ENCODE measurements at places on chromosomes 7 and 10. TPM values are rescaled to one million over a fixed set of nuclear protein-coding genes. Genes with fewer than 3 reads are reported as not detected.

- H3K27me3 ChIP-seq = peaks cover 20% of the 10 kb centered on the region
- no peak overlapping the region for H3K4me3 ChIP-seq
- H3K4me1 ChIP-seq = peaks cover 24% of the 10 kb centered on the region
Observed at GRCh38 chr10:11871466-11871865, 48.3 kb downstream of the PROSER2 start.

- H3K27ac ChIP-seq = peak overlapping the region; percentile 26
- DNase-seq = no peak
- H3K4me3 ChIP-seq = no peak overlapping the region
- no peaks in the 10 kb centered on the region for H3K27me3 ChIP-seq
Observed at GRCh38 chr10:3426190-3426845, 253.7 kb upstream of the PITRM1 start.

DNA sequence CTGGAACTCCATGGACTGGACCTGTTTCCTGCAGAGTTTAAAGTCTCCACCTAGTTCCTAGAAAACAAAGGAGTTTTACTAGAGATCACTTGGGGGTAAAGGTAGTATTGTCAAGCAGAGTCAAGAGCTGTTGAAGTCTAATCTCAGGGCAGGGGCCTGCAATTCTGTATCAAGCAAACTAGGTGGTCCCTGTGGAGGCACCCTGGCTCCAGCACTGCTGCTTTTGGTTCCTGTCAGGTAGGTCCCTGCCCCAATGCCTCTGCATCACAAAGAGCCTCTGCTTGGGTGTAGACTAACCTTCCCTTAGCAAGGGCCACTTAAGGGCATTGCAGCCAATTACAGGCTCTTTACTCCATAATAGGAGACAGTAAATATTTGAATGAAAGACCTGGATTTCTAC is 22.5 kb downstream of the ZSCAN25 start:
- no peak for DNase-seq
- no peaks in the 10 kb centered on the region for H3K4me1 ChIP-seq
- H3K36me3 ChIP-seq = peaks cover 10% of the 10 kb centered on the region

GRCh38 chr10:33196710-33197491 is 137.6 kb downstream of the NRP1 start:
- H3K4me3 ChIP-seq = no peak overlapping the region
- H3K4me1 ChIP-seq = peaks cover 27% of the 10 kb centered on the region
- no peak for DNase-seq
- H3K27me3 ChIP-seq = no peaks in the 10 kb centered on the region
- peak overlapping the region; percentile 14 for H3K27ac ChIP-seq

GRCh38 chr7:100035876-100036275 is 13.7 kb upstream of the ZSCAN21 start:
- no peaks in the 10 kb centered on the region for H3K4me1 ChIP-seq
- no peaks in the 10 kb centered on the region for H3K27me3 ChIP-seq
- DNase-seq = no peak
- no peak overlapping the region for H3K4me3 ChIP-seq
- peaks cover 42% of the 10 kb centered on the region for H3K36me3 ChIP-seq
- no peak overlapping the region for H3K27ac ChIP-seq

ADAMTS14 gene
- total RNA-seq = not detected

CHRM2 gene
- total RNA-seq = 16.6 TPM

GRCh38 chr7:137325927-137326326 is 17.6 kb downstream of the PTN start:
- no peak overlapping the region for H3K27ac ChIP-seq
- DNase-seq = no peak
- no peaks in the 10 kb centered on the region for H3K27me3 ChIP-seq
- H3K4me1 ChIP-seq = no peaks in the 10 kb centered on the region
- no peaks in the 10 kb centered on the region for H3K36me3 ChIP-seq
- no peak overlapping the region for H3K4me3 ChIP-seq

ASAH2B gene
- 2.9 TPM for total RNA-seq

DNA sequence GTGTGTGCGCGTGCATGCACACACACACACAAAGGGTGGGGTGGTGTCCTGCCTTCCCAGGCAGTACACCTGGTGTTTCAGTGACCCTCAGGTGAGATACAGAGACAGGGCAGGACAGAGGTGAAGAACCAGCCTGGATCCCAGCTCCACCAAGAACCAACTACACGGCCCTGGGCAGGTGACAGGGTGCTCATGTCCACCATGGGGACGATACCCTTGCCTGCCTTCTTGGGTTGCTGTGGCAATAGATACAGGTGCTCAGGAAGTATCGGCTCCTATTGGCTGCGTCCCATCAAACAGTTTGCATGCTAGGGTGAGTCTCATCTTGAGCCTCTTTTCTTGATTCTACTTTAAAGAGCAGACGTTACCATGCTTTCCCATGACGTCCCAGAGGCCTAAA is 33.7 kb upstream of the CXCL12 start:
- no peak overlapping the region for H3K27ac ChIP-seq
- DNase-seq = no peak
- no peaks in the 10 kb centered on the region for H3K27me3 ChIP-seq
- no peaks in the 10 kb centered on the region for H3K4me1 ChIP-seq

MMP21 gene
- total RNA-seq = not detected

DNA sequence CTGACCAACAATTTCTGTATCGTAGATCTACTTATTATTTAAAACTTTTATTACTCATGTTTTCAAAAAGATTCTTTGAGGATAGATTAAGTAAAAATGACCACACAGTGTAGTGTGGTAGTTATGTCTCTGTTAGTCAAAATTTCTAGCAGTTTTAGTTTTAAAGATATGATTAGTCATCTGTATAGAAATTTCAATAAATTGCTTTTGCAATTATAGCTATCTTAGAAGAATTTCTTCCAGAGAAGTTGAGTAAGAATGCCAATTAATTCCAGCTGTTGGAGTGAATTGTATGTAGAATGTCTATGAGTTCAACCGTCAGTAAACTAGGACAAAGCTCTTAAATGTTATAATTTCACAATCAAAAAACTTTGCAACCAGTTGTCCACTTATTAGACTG is 229.7 kb downstream of the CDK14 start:
- H3K4me3 ChIP-seq = no peak overlapping the region
- no peak for DNase-seq
- H3K4me1 ChIP-seq = peaks cover 6% of the 10 kb centered on the region
- H3K27ac ChIP-seq = no peak overlapping the region

PPRC1 gene
- total RNA-seq = 10.8 TPM
